ENCODE measurements at places on chromosomes 1 and 21.

DNA sequence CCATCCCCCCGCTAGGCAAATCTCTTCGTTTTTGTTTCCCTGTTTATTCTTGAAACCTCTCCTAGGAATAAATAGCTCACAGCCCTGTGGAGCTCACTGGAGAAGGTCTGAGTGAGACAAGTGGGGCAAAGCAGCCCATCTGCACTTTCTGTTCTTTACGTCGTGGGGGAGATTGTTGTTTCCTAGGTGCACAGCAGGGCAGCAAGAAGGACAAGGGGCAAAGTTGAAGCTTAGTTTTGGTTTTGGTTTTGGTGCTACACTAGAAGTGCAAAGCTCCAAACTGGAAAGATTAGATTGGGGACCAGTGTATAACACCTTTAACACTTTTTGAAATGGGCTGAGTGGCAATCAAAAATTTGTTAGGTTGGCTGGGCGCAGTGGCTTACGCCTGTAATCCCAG is 76.6 kb downstream of the GPR88 start:
- DNase-seq = no peak

GRCh38 chr1:245690946-245691541 is 536.3 kb downstream of the KIF26B start:
- no peak for DNase-seq

GRCh38 chr1:84785271-84786036 is 95.2 kb upstream of the SSX2IP start:
- no peak for DNase-seq

- no peak for DNase-seq
Measured at GRCh38 chr1:36534711-36535412, 52.1 kb upstream of the CSF3R start.

DNA sequence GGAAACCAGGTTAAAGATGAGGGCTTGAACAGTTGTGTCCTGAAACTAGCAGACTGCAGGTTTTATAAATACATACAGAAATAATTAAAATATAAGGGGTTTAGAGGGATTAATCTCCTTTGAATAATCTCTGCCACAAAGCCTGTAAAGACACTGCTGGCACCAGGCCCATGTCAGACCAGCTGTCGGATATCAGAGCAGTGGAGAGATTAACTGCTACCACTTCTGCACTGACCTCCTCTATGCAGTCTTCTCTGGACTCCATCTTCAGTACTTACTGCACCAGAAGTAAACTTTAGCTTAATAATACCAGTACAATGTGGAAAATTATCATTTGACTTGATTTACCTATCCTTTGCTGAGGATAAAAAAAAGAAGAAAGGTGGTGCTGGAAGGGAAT is 128.6 kb downstream of the LHX4 start:
- no peak for DNase-seq

DNA sequence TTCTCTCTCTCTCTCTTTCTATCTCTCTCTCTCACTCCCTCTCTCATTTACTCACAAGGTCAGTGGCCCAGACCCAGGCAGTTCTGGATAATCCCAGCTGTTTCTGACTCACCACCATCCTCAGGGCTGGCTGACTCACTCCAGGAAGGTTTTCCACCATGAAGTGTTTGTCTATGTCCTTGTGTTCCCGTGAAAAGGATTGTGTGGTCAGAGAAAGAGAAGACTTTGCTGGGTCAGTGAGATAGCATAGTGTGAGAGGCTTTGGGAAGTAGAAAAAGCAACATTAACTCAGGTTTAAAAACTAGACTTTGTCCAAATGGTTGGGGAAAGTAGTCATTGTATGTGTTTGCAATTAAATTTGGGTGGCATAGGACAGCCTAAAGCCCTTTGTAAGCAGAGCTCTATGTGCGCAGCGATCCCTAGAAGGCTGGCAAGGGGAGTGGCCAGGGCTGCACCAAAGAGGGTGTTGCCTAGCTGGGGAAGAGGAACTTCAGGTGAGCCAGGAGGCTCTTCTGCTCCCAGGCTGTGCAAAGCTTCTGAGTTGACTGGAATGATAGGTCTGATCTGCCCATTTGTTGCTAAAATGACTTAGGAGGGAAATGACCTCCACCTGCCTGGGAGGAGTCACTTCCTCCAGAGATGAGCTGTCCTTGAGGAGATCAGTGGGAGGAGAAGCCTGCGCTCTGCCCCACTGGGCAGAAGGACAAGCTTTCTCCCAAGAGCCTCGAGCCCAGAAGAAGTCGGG is 4.9 kb upstream of the CAPN2 start:
- no peak for DNase-seq

DNA sequence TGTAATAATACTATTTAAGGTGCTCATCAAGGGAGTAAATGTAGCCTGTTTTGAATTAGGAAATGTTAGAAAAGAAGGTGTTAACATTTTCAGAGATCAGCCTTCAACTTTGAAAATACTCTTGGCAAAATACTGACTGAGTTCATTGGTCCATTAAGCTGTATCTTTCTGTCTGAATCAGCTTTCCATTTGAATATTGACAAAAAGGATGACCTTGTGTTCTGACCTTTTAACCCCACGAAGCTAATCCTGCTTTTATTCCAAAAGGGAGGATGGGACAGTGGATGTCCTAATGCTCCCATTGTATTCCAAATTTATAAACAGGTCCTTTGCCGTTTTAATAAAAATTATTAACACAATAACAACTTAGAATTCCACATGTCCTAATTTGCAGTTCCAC is 259.7 kb upstream of the NRIP1 start:
- no peak for DNase-seq

GRCh38 chr1:219397511-219397910 is 215.4 kb downstream of the ZC3H11B start:
- DNase-seq = no peak

DNA sequence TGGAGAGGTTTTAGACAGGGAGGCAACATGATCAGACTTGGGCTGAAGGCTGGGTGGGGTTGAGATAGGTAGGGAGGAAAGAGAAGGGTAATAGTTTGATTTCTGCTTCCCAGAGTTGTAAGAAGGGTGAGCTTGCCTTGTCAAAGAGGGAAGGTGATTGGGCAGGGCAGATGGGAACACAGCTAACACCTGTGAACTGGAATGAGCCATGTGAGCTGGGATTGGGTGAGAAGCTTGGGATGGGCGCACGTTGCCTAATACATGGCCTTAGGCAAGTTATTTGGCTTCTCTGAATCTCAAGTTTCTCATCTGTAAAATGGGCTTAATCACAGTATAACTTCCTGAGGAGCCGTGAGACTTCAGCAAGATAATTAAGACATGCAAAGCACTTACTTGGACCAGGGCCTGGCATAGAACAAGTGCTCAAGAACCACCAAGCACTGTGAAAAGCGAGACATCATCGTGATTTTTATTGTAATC is 33.8 kb upstream of the ID3 start:
- no peak for DNase-seq

- no peak for DNase-seq
Measured at GRCh38 chr1:85577419-85578320, 2.9 kb upstream of the CCN1 start.

GRCh38 chr1:1062348-1063163 is 11.6 kb downstream of the RNF223 start:
- DNase-seq = no peak

GRCh38 chr1:213931836-213932235 is 55.9 kb upstream of the PROX1 start:
- no peak for DNase-seq

Measured in activated naive CD8-positive, alpha-beta T cell treated with anti-CD3 and anti-CD28 coated beads, Interleukin-2, amount 50 U/mL, for 16 hours (primary cell).